ENCODE measurements at places on chromosomes 3 and 15.

DNA sequence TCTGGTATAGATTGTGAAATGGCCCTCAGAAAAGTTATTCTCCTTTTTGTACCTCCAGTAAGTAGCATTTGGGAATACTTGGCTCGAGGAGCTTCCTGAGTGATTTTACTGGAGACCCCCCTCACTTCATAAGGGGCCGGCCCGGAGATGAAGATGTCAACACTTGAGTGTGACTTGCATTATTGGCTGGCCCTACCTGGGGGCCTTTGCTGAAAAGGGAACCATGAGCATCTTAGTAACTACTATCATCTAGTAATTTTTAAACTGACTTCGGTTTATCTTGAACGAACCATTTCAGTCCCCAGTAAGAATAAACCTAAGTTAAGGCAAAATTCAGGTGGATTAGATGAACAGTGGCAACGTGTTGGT is 1.3 kb downstream of the FAIM start:
- no peaks in the 10 kb centered on the region for H3K27me3 ChIP-seq
- peak overlapping the region; percentile 77 for H3K4me3 ChIP-seq
- peaks cover 14% of the 10 kb centered on the region for H3K4me1 ChIP-seq

GRCh38 chr15:36632226-36632625 is 52.8 kb downstream of the CDIN1 start:
- no peak overlapping the region for H3K27ac ChIP-seq
- H3K27me3 ChIP-seq, result no peaks in the 10 kb centered on the region
- no peaks in the 10 kb centered on the region for H3K36me3 ChIP-seq

DNA sequence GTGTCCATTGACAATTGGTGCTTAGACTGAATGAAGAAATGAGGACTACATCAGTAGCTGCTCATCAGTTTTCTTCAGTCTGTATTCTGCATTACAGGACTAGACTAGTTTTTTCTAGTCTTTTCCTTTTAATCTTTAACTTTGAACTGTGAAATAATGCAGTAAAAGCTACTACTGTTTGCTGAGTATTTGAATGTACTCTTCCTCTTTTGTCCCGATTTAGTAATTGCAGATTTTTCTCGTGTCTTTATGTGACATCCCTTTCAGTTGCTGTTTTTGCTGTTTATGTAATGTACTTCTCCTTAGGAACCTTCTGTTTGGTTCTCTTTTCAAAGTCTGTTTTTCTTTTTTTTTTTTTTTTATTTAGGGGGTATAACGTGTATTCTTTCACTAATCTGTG is 17.4 kb downstream of the MFSD1 start:
- H3K4me3 ChIP-seq, result no peak overlapping the region
- H3K27ac ChIP-seq, result no peak overlapping the region
- H3K27me3 ChIP-seq, result no peaks in the 10 kb centered on the region

DNA sequence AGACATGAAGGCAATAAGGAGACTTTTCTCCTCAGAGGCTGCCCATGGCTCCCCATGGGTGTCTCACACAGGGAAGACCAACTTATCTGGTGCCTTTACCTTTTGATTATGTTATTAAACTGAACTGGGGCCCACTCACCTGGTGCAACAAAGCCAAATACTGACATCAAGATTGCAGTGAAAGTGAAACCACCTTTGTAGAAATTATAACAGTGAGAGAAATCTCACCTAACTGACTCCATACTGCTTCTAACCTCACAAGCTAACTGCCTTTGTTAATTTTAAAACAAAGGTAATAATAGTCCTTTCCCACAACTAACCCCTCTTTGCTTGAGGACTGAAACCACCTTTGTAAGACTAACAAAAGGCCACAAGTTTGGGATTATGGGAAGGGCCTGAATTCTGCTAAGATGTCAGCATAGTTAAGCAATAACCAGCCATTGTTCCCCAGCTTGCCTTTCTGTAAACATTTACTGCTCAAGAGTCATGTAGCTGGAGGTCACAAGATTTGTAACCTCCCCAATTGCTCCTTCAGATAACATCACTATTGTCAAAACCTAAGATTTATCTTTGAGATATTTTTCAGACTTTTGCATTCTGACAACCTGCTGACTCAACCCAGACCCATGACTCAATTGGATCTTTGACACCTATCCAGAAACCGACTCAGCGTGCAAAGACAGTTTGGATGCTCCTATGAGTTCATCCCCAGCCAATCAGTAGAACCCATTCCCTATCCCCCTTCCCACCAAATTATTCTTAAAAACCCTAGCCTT is 420.3 kb upstream of the CFAP20DC start:
- no peaks in the 10 kb centered on the region for H3K4me1 ChIP-seq
- no peak overlapping the region for H3K27ac ChIP-seq
- H3K27me3 ChIP-seq, result no peaks in the 10 kb centered on the region
- no peak overlapping the region for H3K4me3 ChIP-seq

GRCh38 chr3:157436583-157437291 is at the start of gene PTX3:
Gene PTX3, plus strand, starts transcription at chr3:157436850. Its CDS starts 84 bp downstream, at chr3:157436934.
- peak within 1 kb of the TSS; percentile 66 for H3K4me3 ChIP-seq
- peak; percentile 46 for DNase-seq
- H3K36me3 ChIP-seq, result no peaks in the 10 kb centered on the region
- H3K27ac ChIP-seq, result peak within 1 kb of the TSS; percentile 24

DNA sequence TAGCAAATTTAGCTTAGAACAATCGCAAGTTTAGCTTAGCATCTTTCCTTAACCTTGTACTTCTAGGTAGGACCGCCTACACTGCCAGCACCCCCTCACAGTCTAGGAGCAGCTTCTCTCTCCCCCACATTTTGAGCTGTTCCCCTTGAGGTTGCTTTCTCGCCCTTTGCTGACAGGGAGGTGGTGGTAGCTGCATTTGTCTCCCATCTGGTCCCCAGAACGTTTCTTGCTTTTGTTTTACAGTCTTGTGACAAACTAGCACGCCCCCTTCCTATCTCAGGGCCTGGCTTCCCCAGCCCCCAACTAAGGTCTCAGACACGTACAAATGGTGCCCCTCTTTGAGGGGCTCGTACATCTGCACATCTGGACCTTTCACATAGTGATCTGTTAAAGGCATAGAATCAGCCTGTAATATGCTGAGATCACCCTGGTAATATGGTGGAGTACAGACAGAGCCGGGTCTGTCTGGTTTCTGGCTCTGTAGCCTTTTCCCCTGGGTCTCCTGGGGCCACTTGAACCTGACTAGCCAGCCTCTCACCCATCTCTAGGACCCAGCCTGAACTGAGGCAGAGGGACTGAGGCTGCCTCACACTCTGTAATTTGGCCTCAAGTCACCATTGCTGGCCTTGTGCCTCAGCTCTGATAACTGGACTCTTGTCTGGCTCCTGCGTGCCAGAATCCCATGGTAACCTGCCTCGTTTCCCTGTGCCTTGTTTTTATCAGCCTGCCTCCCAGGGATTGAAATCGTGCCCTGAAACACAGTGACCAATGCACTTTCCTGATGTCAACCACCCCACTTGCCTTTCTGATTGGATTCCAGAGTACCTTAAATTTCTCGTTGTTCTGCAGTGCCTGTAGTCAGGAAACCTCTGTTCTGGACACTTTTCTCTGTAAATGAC is 27.7 kb downstream of the CRTC3 start:
- no peaks in the 10 kb centered on the region for H3K27me3 ChIP-seq
- H3K4me3 ChIP-seq, result no peak overlapping the region
- peak overlapping the region; percentile 85 for H3K27ac ChIP-seq
- DNase-seq, result peak; percentile 97

GRCh38 chr3:40624189-40624769 is 99.5 kb downstream of the ZNF621 start:
- no peaks in the 10 kb centered on the region for H3K4me1 ChIP-seq
- H3K27ac ChIP-seq, result no peak overlapping the region
- H3K36me3 ChIP-seq, result no peaks in the 10 kb centered on the region

DNA sequence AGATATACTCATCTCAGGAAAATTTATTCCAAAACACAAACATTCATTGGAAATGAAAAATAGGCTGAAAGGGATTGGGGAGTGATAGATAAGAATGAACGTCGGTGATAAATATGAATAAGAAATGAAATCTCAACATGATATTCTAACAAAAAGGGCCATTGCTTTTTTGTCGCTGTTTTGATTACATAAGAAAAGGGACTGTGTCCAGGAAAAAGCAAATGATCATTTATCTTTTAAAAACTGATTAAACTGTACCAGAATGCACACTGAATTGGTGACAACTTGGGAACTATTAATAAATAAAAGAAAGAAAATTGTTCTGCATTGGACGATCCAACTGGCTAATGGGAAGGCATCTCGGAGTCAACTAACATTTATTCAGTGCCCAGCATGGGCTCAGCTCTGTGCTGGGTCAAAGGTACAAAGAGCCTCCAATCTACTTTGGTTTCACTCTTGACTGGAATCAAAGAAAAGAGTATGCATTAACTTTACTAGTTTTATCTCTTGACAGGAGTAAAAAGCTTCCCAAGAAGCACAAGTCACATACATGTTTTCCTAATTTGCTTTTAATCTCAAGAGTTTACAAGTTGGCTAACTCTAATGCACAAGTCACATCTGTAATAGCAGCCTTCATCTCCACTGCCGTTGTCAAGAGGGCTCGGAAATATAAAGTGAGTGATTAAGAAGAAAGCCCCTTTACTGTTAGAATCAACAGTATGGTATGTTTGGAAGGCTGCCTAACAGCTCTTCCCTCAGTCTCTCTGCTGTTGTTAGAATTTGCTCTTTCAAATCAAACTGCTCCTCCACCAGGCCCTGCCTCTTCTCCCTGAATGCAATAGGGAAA is 280.0 kb downstream of the IGSF11 start:
- no peak overlapping the region for H3K27ac ChIP-seq
- no peaks in the 10 kb centered on the region for H3K27me3 ChIP-seq
- H3K36me3 ChIP-seq, result no peaks in the 10 kb centered on the region
- no peak for DNase-seq
- H3K4me1 ChIP-seq, result no peaks in the 10 kb centered on the region

DNA sequence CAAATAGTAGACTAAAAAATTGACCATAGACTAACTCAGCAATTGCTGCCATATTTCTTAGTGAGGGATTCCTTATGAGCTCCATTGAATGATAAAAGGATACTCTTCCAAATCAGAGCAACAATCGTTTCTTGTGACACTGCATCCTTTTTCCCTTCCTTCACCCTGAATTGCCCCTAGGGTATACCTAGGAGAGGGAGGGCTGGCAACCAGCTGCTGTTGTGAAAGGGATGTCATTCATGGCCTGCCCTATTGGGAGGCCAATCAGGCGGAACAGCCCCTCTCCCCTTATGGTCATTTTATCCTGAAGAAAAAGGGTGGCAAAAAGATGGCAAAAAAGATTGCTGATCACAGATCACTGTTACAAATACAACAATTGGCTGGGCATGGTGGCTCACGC is 26.3 kb downstream of the B3GNT5 start:
- H3K4me1 ChIP-seq, result no peaks in the 10 kb centered on the region
- no peak overlapping the region for H3K4me3 ChIP-seq
- H3K27me3 ChIP-seq, result no peaks in the 10 kb centered on the region
- no peak for DNase-seq

GRCh38 chr15:35256551-35256950 is 171.5 kb upstream of the NANOGP8 start:
- no peaks in the 10 kb centered on the region for H3K4me1 ChIP-seq
- no peak overlapping the region for H3K27ac ChIP-seq
- DNase-seq, result no peak
- no peaks in the 10 kb centered on the region for H3K27me3 ChIP-seq

GRCh38 chr3:71863563-71864190 is 78.7 kb upstream of the PROK2 start:
- no peaks in the 10 kb centered on the region for H3K4me1 ChIP-seq
- no peaks in the 10 kb centered on the region for H3K36me3 ChIP-seq
- DNase-seq, result no peak
- no peak overlapping the region for H3K4me3 ChIP-seq
- no peak overlapping the region for H3K27ac ChIP-seq

DNA sequence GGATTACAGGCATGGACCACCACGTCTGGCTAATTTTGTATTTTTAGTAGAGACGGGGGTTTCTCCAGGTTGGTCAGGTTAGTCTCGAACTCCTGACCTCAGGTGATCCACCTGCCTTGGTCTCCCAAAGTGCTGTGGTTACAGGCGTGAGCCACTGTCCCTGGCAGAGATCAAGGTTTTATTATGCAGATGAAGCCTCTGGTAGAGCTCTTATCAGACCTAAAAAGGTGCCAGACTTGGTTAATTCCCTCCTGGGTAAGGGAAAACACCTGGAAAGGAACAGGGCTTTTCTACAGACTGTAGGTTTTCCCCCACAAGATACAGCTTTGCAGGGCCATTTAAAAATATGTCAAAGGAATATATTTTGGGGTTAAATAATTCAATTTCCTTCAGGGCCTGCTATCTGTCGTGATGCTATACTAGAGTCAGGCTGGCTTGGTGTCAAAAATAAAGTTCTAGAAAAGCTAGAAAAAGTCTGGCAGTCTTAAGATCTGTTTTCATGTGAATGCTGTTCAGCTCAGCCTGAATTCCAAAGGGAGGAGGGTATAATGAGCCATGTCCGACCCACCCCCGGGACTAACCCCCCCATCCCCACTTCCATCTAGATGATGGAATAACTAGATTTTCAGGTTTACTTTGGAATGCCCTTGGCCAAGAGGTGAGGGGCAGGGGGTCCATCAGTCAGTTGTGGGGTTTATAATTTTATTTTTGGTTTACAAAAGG is 1.9 kb upstream of the BLOC1S6 start:
- H3K4me1 ChIP-seq, result peaks cover 9% of the 10 kb centered on the region
- DNase-seq, result no peak
- H3K27ac ChIP-seq, result no peak overlapping the region
- no peak overlapping the region for H3K4me3 ChIP-seq
- no peaks in the 10 kb centered on the region for H3K27me3 ChIP-seq
- no peaks in the 10 kb centered on the region for H3K36me3 ChIP-seq

DNA sequence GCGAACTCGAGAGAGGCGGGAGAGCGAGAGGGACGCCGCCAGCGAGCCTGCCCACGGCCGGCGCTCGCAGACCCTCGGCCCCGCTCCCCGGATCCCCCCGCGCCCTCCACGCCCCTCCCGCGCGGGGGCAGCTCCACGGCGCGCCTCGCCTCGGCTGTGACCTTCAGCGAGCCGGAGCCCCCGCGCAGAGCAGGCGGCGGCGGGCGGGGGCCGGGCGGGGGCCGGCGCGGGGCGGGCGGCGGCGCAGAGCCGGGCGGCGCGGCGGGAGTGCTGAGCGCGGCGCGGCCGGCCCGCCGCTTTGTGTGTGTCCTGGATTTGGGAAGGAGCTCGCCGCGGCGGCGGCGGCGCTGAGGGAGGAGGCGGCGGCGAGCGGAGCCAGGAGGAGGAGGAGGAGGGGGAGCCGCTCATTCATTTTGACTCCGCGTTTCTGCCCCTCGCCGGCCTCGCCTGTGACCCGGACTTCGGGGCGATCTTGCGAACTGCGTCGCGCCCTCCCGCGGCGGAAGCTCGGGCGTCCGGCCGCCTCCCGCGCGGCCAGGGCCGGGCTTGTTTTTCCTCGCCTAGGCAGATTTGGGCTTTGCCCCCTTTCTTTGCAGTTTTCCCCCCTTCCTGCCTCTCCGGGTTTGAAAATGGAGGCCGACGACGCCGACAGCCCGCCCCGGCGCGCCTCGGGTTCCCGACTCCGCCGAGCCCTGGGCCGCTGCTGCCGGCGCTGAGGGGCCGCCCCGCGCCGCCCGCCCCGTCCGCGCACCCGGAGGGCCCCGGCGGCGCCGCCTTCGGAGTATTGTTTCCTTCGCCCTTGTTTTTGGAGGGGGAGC is 524 bp downstream of the IGF1R start:
- no peak for DNase-seq
- H3K36me3 ChIP-seq, result no peaks in the 10 kb centered on the region
- peak overlapping the region; percentile 97 for H3K27ac ChIP-seq
